Naive thymus-derived CD4-positive, alpha-beta T cell (primary cell): ENCODE measurements at places on chromosomes 6 and 20. TPM values are rescaled to one million over a fixed set of nuclear protein-coding genes. Genes with fewer than 3 reads are reported as not detected.

The IYD gene
- not detected for total RNA-seq

The BHLHE23 gene
- not detected for total RNA-seq

The ENPP3 gene
- 5.8 TPM for total RNA-seq

The ADTRP gene
- total RNA-seq: 2.7 and 3.1 TPM in 2 replicates

The ENPP5 gene
- total RNA-seq: 1.4 TPM

The NANP gene
- total RNA-seq: 1.9 TPM

The MRPL2 gene
- total RNA-seq: 47.7 TPM

The LY6G6C gene
- not detected for total RNA-seq

The TCP11 gene
- not detected for total RNA-seq

The MEP1A gene
- total RNA-seq: not detected

The GLP1R gene
- total RNA-seq: not detected

The TMEM217 gene
- total RNA-seq: not detected

The MOXD1 gene
- not detected in 2 replicates for total RNA-seq

The LY86 gene
- 9.3 and 10.2 TPM in 2 replicates for total RNA-seq

The PPIL6 gene
- not detected for total RNA-seq

The ENPP4 gene
- total RNA-seq: 9.6 TPM

The KCNK5 gene
- total RNA-seq: not detected

The GUCA1A gene
- not detected for total RNA-seq
